Omental fat pad (tissue), 4 donors: ENCODE measurements at places on chromosomes 12 and 14. TPM values are rescaled to one million over a fixed set of nuclear protein-coding genes. Genes with fewer than 3 reads are reported as not detected.

GRCh38 chr14:26917086-26917485 lies 319.3 kb upstream of the NOVA1 start:
- DNase-seq: no peak

The FGD6 gene
- total RNA-seq: 6.6 TPM

The ABCC9 gene
- 52.6 TPM for total RNA-seq

The STXBP6 gene
- 19.9 TPM for total RNA-seq

- DNase-seq: no peak
Observed at GRCh38 chr14:66487164-66487563, 993 bp downstream of the CCDC196 start.

GRCh38 chr12:97017213-97017612 lies 110.2 kb downstream of the NEDD1 start:
- no peak for DNase-seq
